NCI-H2081 treated with DMSO at 0.1 percent for 48 hours (cell line): ENCODE measurements at places on chromosomes 6 and 20.
A peak's percentile ranks its signal among the peaks of the same experiment; 100 is the strongest.

GRCh38 chr20:50289581-50289980, 99.0 kb downstream of the CEBPB start:
- no peak for DNase-seq

- DNase-seq = no peak
Measured at GRCh38 chr20:60667641-60668040, 584.4 kb upstream of the CDH4 start.

DNA sequence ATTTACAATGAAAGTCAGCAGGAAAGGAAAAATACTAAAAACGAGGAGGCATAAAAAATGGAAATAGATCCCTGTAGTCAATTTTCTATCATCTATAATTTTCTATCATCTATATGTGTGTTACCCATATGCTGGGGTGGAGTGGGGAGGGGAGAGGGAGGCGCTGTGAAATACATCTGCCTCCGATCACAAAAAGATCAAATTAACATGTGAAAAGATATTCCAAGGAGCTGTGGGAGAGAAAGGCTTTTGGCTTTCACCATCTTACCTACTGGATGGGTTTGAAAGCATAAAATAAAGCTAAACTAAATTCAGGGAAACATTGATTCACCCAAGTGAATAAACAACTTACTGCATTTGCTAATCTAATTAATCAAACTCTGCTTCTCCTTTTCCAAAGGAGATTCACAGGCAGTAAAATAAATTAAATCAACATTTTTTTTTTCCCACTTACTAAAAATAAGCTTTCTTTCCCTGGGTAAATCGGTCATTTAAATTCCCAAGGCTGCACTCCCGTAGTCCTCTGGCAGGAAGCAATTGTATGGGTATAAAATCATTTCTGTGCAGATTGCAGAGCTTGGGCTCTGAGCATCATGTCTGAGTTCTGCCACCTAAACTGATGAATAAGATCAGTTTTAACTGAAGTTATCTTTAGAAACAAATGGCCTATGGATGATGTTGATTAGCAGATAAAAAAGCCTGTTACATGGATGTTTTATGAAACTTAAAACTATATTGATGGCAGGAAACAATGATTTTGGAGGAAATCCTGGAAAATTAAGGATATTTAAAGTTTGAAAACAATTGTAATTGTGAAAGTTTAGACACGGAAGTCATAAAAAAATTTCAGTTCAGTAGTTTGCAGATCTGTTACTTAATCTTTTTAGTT, 147.9 kb downstream of the SOX4 start:
- no peak for DNase-seq

DNA sequence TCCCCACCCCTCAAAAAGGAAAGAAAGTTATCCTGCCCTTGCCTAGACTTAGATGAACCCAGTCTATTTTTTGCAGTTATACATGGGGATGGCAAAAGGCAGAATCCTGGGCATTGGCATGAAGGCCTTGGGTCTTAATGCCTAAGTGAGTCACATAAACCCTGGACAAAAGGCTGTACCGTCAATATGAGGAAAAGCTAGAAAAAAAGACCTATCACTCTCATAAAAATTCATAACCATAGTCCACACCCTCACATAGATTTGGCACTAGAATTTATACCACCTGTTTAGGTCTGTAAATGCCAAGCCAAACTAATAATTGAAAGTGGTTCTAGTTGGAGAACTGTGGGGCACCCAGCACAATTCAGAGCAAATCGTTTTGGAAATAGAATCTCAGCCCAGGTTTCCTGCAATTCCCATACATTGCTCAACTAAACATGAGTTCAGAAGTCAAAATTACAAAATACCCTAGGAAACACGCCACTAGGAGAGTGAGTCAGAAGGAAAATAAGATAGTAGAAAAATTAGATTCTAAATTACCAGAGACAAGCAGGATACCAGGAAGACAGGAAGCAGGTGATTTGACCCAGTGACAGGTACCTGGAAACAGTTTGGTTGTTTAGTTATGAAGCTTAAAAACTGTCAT, 70.4 kb upstream of the FUCA2 start:
- DNase-seq = no peak

DNA sequence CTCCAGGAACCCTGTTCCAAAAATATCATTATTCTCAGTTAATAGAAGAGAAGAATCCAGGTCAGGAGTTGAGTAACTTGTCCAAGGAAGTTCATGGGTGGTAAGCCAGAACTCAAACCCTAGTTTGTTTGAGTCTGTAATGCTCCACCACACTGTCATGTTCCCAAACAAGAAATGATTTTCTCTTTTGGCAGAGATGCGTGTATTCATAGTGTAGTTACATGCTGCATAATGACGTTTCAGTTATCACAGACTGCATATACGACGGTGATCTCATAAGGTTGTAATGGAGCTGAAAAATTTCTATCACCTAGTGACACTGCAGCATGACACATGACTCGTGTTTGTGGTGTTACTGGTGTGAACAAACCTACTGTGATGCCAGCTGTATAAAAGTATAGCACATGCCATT, 102.6 kb downstream of the TULP4 start:
- no peak for DNase-seq

GRCh38 chr20:57678340-57678739, 31.5 kb downstream of the PMEPA1 start:
- no peak for DNase-seq

GRCh38 chr6:24743944-24744335, 25.0 kb upstream of the C6orf62 start:
- no peak for DNase-seq

- no peak for DNase-seq
Measured at GRCh38 chr6:160013987-160014868, 45.3 kb downstream of the IGF2R start.

DNA sequence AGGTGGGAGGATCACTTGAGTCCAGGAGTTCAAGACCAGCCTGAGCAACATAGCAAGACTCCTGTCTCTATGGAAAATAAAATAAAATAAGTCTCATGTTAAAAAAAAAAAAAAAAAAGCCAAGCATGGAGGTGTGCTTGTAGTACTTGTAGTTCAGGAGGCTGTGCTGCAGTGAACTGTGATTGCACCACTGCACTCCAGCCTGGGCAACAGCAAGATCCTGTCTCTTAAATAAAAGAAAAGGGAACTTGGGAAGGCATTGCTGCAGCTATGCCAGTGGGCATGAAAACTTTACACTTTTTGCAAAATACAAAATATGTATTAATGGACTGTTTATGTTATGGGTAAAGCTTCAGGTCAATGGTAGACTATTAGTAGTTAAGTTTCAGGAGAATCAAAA, 37.5 kb upstream of the REV3L start:
- no peak for DNase-seq

- DNase-seq = no peak
Measured at GRCh38 chr6:113645576-113645970, 211.6 kb upstream of the MARCKS start.

- DNase-seq = no peak
Measured at GRCh38 chr6:163099621-163100171, 314.8 kb upstream of the QKI start.

DNA sequence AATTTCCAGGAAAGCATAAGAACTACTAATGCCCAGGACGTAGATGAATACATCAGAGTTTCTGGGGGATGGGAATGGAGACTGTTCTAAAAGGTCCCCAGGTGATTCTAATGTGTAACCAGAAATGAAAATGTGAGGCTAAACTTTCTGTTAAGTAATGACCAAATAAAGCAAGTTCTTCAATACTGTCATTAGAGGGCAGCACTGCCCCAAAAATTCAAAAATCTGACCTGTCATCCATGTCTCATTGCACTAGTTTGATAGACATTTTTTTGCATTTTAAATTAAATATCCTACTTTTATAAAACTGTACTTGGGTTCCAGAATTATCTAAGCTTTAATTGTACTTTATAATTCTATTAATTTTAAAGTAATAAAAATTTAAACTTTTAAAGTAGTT, 94.9 kb downstream of the RFX6 start:
- DNase-seq = peak; percentile 8

GRCh38 chr6:118198746-118199145, 291.7 kb downstream of the SLC35F1 start:
- no peak for DNase-seq

- no peak for DNase-seq
Measured at GRCh38 chr6:71258078-71258866, 30.3 kb upstream of the OGFRL1 start.

GRCh38 chr6:152267967-152268845, 369.0 kb downstream of the SYNE1 start:
- DNase-seq = no peak

DNA sequence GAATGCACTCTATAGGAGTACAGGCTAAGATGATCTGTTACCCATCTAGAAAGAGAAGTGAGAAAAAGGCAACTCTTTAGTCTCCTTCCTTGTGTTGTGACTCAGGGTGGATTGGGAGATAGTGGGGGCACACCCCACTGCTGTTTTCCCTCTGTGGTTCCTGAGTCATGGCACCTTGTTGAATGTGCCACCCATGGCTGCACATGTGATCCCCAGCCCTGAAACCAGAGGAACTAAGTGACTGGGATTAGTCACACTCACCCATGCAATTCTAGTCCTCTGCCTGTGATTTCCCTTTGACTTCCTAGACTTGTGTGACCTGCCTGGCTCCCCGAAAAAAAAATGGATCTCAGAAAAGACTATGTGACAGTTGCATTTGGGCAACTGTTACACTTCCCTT, 48.6 kb upstream of the HTR1B start:
- no peak for DNase-seq

DNA sequence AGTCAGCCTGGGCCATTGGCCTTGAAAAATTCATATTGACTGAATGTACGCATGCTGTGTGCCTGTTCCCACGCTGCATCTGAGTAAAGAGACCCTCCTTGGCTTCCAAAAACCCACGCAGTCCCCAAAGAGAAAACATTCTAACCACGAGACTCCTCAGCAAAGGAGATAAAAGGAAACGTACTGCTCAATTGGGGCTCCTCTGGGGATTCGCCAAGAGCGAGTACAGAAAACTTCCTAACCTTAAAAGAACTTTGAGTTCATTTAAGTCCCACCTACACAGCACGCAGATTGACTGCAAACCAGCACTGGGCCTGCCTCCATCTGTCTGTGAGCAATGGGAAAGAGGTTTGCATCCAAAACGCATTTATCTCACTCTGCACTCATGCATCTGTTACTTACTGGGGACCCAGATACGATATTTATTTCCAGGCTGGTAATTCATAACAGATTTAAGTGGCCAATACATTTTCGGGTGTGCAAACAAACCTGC, 505.9 kb upstream of the CHD6 start:
- DNase-seq = no peak

DNA sequence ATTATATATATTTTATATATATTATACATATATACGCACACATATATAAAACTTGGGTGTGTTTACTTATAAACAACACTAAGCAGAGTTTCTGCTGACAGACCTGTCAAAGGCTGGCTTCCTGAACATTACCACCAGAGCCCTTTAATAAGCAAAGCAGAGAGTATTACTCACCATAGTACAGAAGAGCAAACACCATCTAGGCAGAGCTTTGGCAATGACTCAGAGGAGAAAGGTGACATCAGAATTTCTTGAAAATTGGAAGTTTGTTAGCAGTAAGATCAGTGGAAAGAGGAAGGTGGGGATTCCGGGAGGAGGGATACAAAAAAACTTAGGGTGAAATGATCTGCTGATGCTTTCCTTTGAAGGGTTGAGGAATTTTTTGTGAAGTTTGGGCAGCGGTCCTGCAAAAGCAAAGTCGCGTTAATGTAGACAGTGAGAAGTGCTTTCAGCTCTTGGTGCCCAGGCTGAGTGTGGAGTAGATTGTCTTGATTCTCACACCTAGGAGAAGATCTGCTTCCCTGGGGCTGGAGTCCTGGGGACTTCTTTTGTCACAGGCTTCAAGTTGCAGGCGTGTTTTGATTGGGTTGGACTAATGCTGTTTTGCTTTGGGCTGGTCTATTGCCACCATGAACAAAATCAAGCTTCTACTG, 109.6 kb upstream of the BACH2 start:
- DNase-seq = no peak

GRCh38 chr6:17138033-17138432, 36.2 kb downstream of the STMND1 start:
- DNase-seq = no peak

- no peak for DNase-seq
Measured at GRCh38 chr6:142913511-142914047, 31.4 kb downstream of the HIVEP2 start.

GRCh38 chr6:22880686-22881433, 311.5 kb downstream of the HDGFL1 start:
- DNase-seq = no peak

- DNase-seq = no peak
Measured at GRCh38 chr6:5325173-5325572, 63.9 kb downstream of the FARS2 start.

DNA sequence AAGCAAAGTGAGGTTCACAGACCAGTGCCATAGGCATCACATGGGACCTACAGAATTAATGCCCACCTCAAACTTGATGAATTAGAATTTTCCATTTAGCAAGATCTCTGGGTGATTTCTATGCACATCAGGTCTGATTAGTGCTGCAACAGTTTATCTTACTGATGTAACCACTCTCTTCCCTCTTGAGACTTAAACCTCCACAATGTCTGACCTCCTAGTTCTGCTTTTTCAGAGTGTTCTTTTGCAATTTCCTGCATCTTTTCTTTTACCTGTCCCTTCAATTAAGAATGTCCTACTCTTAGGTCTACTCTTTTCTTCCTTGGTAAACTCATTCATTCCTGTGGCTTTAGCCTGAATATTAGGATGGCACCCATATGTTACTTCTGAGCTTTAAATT, 615.3 kb downstream of the TFAP2A start:
- DNase-seq = no peak

DNA sequence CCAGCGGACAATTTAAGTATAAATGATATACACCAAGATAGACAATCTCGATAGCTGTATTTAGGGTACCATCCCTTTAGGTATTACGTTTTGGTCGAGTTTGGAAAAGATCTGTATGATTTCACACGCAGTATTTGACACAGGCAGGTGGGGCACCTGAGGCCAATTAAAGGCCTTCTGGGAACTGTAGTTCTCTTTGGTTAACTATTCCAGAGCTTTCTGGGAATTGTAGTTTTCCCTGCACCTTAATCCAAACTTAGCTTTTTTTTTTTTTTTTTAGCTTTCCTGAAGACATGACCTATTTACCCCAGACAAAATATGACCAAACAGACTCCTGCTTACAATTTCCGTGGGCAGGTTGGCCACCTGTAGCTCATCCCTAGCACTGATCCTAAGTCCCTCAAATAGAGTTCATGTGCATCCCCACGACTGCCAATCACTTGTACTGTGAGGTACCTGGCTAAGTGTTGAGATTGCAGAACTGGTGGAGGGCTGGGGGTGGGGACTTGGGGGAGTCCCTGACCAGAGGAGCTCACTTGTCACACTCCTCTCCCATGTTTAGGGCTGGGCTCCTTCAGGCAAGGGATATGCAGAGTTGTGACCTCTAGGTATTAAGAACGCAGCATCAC, 999 bp upstream of the EHMT2 start:
- DNase-seq = no peak

- DNase-seq = no peak
Measured at GRCh38 chr6:24501914-24502313, 7.1 kb downstream of the ALDH5A1 start.

GRCh38 chr6:133467982-133468380, 226.8 kb downstream of the EYA4 start:
- no peak for DNase-seq

DNA sequence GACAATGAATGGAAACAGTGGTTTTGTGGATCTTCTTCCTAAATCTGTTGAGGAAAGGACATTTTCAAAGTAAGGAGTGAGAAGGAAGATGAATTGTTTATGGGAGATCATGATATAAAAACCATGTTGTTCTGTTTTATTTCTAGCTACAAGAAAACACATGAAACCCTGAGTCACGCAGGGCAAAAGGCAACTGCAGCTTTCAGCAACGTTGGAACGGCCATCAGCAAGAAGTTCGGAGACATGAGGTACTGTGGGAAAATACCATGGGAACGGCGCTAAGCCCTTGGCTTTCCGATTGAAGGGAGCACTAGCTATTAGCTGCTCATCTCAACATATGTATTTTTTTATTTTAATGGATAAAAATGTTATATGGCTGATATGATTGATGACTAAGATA, 53.6 kb downstream of the HDDC2 start:
- no peak for DNase-seq
